ENCODE measurements at places on chromosomes 1 and 21.

DNA sequence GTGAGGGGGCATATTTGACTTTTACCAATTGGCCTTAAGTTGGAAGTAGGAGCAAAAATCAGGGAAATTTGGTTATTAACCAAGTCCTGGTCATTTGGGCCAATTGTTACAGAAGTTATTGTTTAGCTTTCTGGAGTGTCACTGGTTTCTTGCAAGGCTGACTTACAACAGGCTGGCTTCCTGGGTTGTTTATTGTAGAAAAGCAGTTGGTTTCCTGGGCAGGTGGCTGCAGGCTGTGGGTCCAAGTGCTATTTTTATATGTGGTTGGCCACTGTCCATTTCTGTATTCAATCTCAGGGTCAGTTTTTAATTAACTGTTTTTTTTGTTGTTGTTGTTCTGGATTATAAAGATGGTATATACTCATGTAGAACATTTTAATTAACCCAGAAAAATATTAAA lies 174.1 kb downstream of the KCNJ6 start:
- DNase-seq: no peak

DNA sequence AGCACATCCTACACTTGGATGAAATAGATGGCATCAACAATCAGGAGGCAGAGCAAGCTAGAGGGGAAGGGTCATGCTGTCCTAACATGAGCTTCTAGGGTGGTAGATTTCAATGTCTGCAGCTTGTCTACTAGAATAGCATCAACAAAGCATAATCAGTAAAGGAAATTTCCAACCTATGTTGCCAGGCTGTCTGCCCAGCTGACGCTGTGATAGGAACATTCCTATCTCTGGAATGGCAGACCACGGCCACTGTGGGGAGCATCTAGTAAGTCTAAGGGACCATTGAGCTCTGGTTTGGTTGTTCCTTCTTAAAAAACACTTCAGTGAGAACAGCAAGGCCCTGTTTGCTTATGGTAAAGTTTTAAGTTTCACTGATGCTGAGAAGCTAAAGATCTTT lies 206.8 kb downstream of the PAPPA2 start:
- no peak for DNase-seq

DNA sequence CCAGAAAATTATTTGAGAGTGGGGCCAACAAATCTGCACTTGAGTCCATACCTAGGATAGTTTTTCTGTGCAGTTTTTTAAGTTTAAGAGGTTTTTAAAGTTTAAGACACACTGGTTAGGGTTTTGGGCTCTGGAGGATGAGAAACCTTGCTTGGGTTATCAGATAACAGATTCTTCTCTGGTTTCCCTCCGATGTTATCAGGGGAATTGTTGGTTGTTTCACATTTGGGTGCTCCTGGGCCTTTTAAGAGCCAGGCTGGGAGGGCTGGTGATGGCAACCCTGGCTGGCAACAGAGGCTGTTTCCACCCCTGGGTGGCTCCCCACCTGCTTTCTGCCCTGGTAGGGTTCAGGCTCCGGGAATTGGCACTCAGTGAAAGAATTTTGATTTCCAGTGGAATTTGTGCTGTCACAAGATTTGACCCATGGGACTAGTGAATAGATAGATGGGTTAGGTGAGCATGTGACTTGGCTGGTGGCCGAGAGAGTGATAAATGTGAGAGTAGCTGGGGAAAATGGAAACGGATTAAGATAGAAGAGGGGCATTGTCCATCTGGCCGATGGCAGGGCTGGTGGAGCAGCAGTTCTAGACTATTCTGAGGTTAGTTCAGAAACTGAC lies 14.8 kb downstream of the VANGL1 start:
- DNase-seq: no peak

- DNase-seq: no peak
These were observed 455.5 kb upstream of the ADAMTS5 start for GRCh38 chr21:27422435-27422834.

GRCh38 chr1:102097451-102097850 lies 100.7 kb upstream of the OLFM3 start:
- DNase-seq: no peak

DNA sequence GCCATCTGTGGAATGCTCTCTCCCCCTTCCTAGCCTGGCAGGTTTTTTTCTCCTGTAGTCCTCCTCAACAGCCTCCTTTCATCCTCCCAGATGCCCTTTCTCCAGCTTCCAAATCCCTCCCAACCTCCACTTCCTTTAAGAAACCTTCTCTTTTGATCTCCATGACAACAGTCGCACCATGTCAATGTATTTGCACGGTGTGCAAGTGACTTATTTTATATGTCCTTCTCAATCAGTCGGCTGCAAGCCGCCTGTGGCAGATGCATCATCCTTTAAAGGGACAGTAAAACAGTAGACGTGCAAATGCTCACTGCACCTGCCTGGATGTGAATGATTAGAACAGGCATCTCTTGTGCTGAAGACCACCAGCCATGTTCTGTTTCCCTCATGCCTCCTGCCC lies 285.2 kb downstream of the PCP4 start:
- no peak for DNase-seq

DNA sequence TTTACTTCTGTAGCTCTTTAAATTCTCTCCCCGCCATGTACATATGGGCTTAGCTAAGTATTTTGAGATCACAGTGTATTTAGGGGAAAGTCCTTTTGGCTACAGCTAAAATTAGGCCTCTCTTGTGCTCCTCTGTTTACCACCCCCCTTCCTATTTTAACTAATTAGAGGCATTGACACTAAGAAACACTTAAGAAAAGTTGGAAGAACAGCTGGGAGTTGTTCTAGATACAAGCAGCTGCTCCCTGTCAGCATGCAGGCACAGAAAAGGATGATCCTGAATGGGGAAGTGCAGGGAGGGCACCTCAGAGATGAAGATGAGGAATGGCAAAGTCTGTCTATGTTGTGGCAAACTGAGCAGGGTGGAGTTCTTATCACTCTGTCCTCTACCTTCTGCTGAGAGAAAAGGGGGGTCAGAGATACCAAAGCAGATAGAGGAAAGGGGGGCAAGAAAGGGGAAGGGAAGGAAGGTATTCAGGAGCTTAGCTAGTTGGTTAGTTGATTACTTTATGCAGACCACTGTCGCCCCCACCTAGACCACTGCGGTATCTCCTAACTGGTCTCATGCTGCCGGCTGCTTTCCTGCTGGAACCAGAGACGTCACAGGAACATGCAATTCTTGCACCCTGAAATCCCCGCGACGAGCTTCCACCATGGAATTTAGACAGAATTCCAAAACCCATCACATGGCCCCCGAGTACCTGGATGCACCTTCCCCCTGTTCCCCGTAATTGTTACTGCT lies 82.4 kb upstream of the HOOK1 start:
- DNase-seq: no peak

GRCh38 chr1:66337249-66337648 lies 196.7 kb upstream of the SGIP1 start:
- no peak for DNase-seq

- DNase-seq: no peak
These were observed 1.6 kb downstream of the CD1B start for GRCh38 chr1:158329733-158330132.

DNA sequence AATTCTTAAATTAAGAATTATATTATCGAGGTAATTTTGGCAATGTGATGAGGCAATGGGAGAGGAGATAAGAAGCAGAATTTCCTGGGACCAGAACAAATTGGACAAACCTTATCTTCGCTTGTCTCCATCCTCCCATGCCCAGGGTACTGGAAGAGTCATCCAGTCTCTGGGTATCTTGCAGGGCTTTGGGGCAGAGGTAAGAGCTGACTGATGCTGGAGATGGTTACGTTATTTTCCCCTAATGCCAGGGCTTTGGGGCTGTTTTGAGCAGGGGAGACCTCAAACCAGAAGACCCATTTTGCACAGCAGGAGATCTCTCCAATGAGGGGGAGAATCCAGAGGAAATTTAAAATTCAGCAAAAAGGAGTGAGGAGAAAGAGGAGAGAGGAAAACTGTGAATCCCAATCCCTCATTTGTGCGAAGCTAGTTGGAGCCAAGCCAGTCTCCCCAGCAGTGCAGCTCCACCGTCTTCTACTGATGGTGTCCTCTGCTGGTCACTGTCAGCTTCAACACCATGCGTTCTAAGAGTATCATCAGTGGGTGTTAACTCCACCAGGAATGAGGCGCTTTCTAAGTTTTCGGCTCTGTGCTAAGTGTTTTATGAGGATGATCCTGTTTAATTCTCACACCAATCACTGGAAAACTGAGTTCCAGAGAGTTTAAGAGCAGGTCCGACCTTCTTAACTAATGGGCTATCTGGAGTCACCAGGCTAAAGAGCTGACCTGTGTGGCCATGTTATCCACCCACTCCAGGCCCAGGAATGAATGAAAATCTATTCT lies 86.8 kb upstream of the CD34 start:
- peak; percentile 70 for DNase-seq

DNA sequence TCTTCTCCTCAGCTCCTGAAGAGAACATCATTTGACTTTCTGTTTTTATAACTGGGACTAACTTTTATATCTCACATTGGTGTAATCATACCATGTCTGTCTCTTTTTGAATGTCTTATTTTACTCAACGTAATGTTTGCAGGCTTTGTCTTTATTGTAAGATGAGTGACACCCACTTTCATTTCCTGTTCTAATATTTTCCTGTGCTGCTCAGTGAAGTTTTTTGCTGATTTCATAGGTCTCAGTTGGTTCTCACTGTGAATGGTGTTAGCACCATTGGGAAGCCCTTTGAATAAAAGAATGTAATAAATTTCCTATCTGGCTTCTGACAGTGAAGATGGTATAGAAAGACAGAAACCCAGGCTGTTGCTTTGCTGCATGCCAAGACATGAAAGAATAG lies 84.0 kb downstream of the RAVER2 start:
- no peak for DNase-seq

- no peak for DNase-seq
These were observed 8.4 kb downstream of the PCBP3 start for GRCh38 chr21:45651921-45652320.

GRCh38 chr1:68255301-68255700 lies 23.0 kb upstream of the WLS start:
- no peak for DNase-seq

DNA sequence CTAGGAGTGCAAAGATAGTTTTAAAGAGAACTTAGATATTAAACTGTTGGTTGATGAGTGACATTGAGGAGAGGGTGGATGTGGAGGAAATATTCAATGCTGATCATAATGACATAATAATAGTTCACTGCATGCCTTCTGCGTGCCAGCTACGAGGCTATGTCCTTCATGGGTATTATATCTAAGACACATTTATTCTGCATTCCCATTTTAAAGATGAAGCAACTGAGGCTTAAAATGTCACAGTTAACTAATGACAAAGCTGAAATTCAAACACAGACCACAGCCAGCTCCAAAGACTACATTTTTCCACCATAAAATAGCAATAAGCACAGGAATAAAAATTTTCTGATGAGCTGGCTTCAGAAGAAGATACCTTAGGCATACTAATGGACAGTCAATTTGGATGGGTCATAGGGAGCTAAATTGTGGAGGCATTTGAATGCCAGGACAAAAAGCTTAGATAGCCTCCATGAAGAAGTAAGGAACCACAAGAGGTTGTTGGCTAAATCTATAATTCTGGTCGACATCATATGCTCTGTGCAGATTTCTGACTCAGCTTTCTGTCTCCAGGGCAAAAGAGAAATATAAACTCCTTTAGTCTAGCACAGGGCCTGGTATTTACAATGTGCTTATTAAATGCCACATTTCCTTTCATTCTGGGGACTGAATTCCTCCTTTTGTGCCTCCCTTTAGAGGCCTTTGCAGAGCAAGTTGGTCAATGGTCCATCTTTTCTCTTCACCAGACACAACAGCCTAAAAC lies 71.2 kb upstream of the NRIP1 start:
- no peak for DNase-seq

DNA sequence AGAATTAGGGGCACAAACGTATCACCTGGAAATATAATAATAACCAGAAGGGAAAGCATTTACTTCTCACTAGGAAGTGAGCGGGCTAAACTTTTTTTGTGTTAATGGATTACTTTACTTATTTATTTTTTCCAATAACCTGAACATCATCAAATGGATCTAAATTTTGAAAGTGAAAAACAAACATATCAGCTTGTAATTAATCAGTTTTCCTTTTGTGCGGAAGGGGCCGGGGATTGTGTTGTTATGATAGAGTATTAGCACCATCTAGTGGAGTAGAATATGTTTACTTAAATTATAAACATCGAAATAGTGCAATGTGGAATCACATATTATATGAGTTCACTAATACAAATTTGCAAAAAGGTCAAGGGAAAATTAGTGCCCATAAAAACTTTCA lies 9.0 kb downstream of the CFH start:
- DNase-seq: no peak

GRCh38 chr21:42782723-42783242 lies 96.6 kb downstream of the WDR4 start:
- no peak for DNase-seq

GRCh38 chr1:84379138-84379916 lies 19.0 kb upstream of the DNASE2B start:
- no peak for DNase-seq

- DNase-seq: no peak
These were observed 185.8 kb downstream of the NRIP1 start for GRCh38 chr21:14878971-14879370.

DNA sequence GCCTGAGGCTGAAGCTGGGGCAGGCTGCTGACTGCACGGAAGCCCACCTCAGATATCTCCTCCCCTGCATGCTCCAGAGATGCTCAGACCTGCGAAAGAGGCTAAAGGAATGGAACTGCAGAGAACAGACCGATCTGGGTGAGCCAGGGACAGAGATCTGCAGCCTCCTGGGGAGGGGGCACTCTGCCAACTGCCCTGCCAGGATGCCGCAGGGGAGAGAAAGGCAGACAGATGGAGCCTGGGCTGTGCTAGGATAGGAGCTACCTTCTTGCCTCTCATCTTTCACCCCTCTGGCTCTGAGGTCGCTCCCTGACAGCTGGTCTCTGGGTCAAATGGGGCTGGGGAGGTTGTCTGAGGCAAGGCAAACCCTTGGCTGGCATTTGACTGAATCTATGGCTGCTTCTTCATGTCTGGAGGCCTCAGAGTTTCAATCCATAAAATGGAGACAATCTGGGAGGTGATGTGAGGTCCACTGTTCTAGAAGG lies 238.2 kb downstream of the GRIK3 start:
- no peak for DNase-seq

- no peak for DNase-seq
These were observed 2.1 kb downstream of the SELENBP1 start for GRCh38 chr1:151370211-151370911.

DNA sequence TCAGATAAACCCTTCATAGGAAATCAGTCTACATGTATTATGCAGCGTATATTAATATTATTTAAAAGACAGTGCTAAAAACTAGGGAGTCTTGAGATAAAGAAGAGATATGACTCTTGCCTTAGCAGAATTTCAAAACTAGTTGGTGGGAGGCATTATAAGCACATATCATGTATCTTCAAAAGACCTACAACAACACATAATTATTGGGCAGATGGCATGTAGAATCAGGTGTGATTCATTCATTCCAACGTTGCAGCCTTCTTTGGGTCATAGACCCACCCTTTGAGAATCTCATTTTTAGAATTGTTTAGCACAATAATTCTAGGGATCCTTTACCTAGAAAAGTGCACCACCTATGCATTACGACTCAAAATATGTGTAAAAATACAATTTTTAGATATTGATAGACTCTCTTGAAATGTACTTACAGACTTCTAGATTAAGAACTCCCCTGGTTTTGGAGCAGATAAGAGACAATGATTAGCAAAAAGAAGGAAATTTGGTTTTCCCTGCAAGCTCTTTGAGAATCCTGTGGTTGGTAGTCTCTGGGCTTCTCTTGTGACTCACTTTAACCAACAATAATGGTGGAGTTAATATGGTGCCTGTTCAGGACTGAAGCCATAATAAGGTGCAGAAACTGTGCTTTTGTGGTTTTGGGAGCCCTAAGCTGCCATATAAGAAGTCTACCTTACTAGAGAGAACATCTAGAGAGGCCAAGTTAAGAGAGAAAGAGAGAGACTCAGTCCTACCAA lies 85.3 kb upstream of the RGS4 start:
- no peak for DNase-seq

GRCh38 chr1:153608089-153608682 lies 4.8 kb downstream of the S100A16 start:
- no peak for DNase-seq
